ENCODE measurements at places on chromosomes 11 and 22. TPM values are rescaled to one million over a fixed set of nuclear protein-coding genes. Genes with fewer than 3 reads are reported as not detected.

DNA sequence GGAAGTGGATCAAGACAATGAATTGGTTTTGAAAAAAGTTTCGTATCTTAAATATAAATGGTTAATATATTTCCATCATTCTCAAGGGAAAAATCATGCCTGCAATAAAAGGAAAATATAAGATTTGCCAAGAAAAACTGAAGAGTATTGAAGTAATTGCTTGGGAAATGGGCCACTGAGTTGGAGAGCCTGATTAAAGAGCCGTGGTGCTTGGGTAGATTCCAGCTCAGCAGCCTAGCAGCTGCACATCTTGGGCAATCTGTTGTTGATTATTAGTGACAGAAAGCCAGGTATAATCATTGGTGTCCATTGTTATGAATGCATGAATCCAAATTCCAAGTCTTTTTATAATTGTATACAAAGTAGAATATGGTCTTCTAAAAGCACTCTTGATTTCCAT is 800.9 kb upstream of the CHORDC1 start:
- no peaks in the 10 kb centered on the region for H3K27me3 ChIP-seq
- no peak overlapping the region for H3K27ac ChIP-seq
- H3K4me3 ChIP-seq: no peak overlapping the region
- no peaks in the 10 kb centered on the region for H3K36me3 ChIP-seq

DNA sequence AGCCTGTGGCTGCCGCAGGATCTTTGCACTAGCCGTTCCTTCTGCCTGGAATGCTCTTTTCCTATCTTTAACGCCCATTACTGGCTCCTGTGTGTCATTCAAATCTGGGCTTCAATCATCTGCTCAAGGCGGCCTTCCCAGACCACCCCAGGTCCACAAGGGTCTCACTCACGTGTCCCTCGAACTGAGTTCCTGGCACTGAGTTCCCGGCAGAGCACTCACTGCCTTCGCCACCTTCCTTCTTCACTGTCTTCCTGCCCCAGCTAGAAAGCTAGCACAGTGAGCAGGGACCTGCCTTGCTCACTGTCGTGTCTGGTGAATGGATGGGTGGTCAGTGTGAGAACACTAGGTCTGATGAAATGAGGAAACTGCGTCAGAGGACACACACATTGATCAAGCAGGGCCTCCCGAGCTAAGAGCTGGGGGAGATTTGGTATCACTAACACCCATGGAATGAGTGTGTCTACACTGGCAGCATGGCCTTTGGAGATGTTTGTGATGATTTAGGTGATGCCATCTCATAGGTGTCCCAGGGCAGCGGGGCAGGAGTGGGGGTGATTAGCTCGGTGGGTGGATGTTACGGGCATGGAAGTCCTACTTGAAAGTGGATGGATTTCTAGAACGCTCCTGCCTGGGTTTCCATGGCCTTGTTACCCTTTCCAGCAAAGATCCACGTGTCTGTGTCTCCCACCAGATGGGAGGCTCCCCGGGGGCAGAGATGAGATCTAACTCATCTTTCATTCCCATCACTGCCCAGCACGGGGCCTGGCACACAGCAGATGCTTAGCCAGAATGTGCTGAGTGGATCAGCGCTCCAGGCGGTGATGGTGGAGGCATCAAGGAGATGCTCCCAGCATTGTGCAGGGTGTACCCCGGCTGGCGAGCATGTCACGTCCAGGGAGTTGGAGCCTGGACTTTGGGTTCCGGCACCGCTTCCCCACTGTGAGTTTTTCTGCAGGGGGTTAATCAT is 64.5 kb downstream of the SHISAL1 start:
- H3K27ac ChIP-seq: no peak overlapping the region
- H3K27me3 ChIP-seq: no peaks in the 10 kb centered on the region
- no peaks in the 10 kb centered on the region for H3K36me3 ChIP-seq
- H3K4me3 ChIP-seq: no peak overlapping the region
- DNase-seq: no peak

DNA sequence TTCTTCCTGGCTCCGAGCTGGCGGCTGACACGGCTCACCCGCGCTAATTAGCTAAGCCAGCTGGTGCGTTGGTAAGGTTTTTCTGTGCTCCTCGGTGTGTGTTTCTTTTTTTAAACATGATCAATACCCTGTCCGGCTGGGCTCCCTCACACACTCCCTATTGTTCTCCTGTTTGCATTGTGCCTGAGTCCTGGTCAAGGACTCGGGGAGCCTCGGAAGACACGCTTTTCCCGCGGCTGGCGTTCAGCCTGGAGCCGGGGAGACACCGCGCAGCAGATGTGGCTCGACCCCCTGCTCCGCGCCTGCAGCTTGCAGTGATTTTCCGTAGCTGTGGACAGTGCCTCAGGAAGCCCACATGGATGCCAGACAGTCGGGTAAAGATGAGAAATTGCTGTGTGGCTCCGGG is 454.9 kb upstream of the CADM1 start:
- no peak overlapping the region for H3K27ac ChIP-seq
- no peak overlapping the region for H3K4me3 ChIP-seq
- no peak for DNase-seq
- H3K27me3 ChIP-seq: no peaks in the 10 kb centered on the region
- H3K4me1 ChIP-seq: no peaks in the 10 kb centered on the region

DNA sequence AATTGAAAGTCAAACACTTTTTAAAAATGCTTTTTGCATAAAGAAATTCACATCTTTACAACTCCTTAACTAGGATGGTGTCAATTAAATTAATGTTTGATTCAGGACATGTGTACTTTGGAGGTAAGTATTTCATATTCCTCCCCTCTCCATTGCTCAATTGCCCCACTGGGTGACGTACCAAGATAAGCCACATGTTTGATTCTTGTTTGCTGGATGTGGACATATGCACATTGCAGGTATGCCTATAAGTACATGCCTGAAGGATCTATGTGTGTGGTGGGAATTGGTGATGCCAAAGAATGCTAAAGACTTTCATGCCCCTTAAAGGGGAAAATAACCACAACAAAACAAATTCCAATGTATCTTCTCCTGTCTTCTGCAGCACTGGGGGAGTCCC is 5.8 kb downstream of the CD44 start:
- peaks cover 4% of the 10 kb centered on the region for H3K36me3 ChIP-seq
- H3K27me3 ChIP-seq: no peaks in the 10 kb centered on the region
- H3K4me3 ChIP-seq: peak overlapping the region; percentile 37
- no peak for DNase-seq
- peaks cover 52% of the 10 kb centered on the region for H3K4me1 ChIP-seq

DNA sequence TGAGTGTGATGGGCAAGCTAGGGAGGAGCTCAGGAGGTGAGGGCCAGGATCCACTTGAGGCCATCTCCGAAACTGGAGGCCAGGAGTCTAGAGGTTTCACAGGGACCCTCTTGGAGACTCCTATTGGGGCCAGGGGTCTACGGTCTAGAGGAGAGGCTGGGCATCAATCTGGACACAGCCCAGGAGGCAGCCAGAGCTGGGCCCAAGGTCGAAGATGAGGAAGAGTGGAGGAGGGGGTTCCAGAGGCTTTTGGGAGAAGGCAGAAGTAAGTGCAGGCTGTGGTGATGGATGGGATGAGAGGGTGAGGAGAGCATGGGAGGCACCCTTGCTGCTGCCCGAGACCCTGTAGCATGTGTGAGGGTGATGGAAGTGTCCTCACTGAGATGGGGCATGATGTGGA is 56.6 kb downstream of the LRRC32 start:
- H3K4me3 ChIP-seq: no peak overlapping the region
- H3K27me3 ChIP-seq: no peaks in the 10 kb centered on the region
- no peak for DNase-seq
- no peaks in the 10 kb centered on the region for H3K36me3 ChIP-seq

- no peaks in the 10 kb centered on the region for H3K27me3 ChIP-seq
- no peak overlapping the region for H3K4me3 ChIP-seq
- DNase-seq: no peak
- no peaks in the 10 kb centered on the region for H3K36me3 ChIP-seq
These were observed 5.1 kb upstream of the SMPD1 start for GRCh38 chr11:6385046-6385777.

DNA sequence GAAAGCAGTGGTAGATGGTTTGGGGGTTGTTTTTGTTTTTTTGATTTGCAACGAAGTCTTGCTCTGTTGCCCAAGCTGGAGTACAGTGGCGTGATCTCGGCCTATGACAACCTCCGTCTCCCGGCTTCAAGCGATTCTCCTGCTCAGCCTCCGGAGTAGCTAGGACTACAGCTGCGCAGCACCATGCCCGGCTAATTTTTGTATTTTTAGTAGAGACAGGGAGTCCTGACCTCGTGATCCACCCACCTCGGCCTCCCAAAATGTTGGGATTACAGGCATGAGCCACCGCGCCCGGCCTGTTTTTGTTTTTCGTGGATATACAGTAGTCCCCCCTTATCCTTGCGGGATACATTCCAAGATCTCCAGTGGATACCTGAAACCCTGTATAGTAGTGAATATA is 6.6 kb downstream of the EP300 start:
- DNase-seq: no peak
- H3K27ac ChIP-seq: no peak overlapping the region
- H3K27me3 ChIP-seq: no peaks in the 10 kb centered on the region
- H3K4me1 ChIP-seq: no peaks in the 10 kb centered on the region
- peaks cover 14% of the 10 kb centered on the region for H3K36me3 ChIP-seq

DNA sequence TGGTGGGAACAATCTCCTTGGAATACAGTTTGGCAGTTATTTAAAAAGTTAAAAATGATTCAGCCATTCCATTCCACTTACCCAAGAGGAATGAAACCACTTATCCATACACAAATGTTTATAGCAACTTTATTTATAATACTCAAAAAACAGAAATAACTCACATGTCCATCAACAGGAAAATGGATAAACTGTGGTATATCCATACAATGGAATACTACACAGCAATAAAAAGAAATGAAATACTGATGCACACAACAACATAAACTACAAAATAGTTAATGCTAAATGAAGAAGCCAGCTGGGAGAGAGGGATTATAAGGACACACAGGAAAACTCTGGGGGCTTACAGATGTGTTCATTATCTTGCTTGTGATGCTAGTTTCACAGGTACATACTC is 64.7 kb downstream of the FCHSD2 start:
- peaks cover 3% of the 10 kb centered on the region for H3K4me1 ChIP-seq
- DNase-seq: no peak
- no peaks in the 10 kb centered on the region for H3K27me3 ChIP-seq

DNA sequence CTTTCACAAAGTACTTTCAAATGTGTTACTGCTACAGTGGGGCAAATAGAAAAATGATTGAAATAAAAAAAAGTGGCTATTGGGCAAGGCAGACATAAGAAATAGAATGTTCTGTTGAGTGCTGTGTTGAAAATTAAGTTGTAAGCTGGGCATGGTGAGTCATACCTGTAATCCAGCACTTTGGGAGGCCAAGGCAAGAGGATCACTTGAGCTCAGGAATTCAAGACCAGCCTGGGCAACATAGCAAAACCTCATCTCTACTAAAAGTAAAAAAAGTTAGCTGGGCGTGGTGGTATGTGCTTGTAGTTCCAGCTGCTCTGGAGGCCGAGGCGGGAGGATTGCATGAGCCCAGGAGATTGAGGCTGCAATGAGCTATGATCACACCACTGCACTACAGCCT is 26.9 kb upstream of the LDHA start:
- H3K27me3 ChIP-seq: no peaks in the 10 kb centered on the region
- DNase-seq: no peak
- H3K4me3 ChIP-seq: no peak overlapping the region
- H3K4me1 ChIP-seq: no peaks in the 10 kb centered on the region
- no peak overlapping the region for H3K27ac ChIP-seq

- H3K4me3 ChIP-seq: no peak overlapping the region
- H3K4me1 ChIP-seq: no peaks in the 10 kb centered on the region
- H3K27me3 ChIP-seq: peaks cover 1% of the 10 kb centered on the region
These were observed 25.8 kb upstream of the LMO1 start for GRCh38 chr11:8289492-8289918.

The TMA7B gene
- total RNA-seq: 2.2 TPM

DNA sequence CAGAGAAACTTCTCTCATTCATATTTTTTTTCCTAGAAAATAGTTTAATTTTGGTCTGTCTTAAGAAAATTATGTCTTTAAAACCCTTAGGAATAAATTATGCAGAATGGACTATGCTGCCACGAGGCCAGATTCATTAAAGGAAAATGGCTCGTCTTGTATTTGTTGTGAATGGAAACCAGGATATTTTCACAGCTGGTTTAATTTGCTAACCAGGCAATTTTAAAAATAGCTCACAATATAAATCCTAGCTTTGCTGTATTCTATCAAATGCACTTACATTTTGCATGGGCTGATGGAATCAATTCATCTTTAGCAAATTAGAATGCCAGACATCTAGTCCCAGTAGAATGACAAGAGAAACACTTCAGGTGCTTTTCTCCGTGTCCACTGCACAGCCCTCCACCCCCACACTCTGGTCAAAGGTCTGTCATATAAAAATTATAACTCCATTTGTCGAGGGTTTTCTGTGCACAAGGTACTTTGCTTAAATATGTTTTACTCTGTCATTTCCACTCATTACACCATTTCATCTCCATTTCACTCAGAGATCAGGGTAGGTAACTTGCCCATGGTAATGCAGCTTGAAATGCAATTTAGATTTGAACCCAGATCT is 20.3 kb upstream of the TNRC6B start:
- H3K27me3 ChIP-seq: no peaks in the 10 kb centered on the region
- no peaks in the 10 kb centered on the region for H3K4me1 ChIP-seq
- no peak for DNase-seq
- no peak overlapping the region for H3K4me3 ChIP-seq
- no peak overlapping the region for H3K27ac ChIP-seq

- H3K4me3 ChIP-seq: no peak overlapping the region
- no peaks in the 10 kb centered on the region for H3K27me3 ChIP-seq
- H3K4me1 ChIP-seq: no peaks in the 10 kb centered on the region
These were observed 1.1 kb upstream of the EXT2 start for GRCh38 chr11:44094260-44094868.

- H3K27me3 ChIP-seq: no peaks in the 10 kb centered on the region
- H3K27ac ChIP-seq: no peak overlapping the region
- H3K4me3 ChIP-seq: no peak overlapping the region
- no peak for DNase-seq
- H3K4me1 ChIP-seq: 0 out of 2 replicates have a peak, but pooled peaks cover 4% of the 10 kb centered on the region
These were observed 44.0 kb downstream of the LIF start for GRCh38 chr22:30202531-30203006.

DNA sequence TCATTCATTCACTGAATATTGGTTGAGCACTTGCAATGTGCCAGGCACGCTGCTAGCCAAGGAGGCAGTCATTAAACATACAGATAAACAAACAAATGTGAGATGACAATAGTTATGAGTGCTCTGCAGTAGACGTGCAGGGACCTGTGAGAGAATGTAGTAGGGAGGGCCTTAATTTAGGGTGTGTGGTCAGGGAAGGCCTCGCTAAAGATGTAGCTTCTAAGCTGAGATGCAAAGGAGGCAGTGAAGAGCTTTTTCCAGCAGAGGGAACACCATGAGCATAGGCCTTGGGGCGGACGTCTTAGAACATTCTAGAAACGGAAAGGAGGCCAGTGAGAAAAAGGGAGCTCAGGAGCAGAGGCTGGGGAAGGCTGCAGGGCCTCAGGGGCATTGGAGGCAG is 789 bp upstream of the NCF4 start:
- H3K27me3 ChIP-seq: no peaks in the 10 kb centered on the region
- peaks cover 2% of the 10 kb centered on the region for H3K36me3 ChIP-seq
- no peak for DNase-seq
- no peak overlapping the region for H3K4me3 ChIP-seq
- H3K27ac ChIP-seq: peak overlapping the region; percentile 98
